Esophagus squamous epithelium (tissue), 5 donors: ENCODE measurements at places on chromosomes 5 and 9.

- H3K27ac ChIP-seq: no peak overlapping the region
- no peaks in the 10 kb centered on the region for H3K27me3 ChIP-seq
- peaks cover 3% of the 10 kb centered on the region for H3K36me3 ChIP-seq
- no peaks in the 10 kb centered on the region for H3K4me1 ChIP-seq
Measured at GRCh38 chr5:119344231-119344630, 11.6 kb upstream of the TNFAIP8 start.

- H3K4me3 ChIP-seq: no peak overlapping the region
- H3K4me1 ChIP-seq: no peaks in the 10 kb centered on the region
- H3K27ac ChIP-seq: no peak overlapping the region
- H3K36me3 ChIP-seq: no peaks in the 10 kb centered on the region
- DNase-seq: no peak
Measured at GRCh38 chr5:34684281-34684979, 28.3 kb downstream of the RAI14 start.

DNA sequence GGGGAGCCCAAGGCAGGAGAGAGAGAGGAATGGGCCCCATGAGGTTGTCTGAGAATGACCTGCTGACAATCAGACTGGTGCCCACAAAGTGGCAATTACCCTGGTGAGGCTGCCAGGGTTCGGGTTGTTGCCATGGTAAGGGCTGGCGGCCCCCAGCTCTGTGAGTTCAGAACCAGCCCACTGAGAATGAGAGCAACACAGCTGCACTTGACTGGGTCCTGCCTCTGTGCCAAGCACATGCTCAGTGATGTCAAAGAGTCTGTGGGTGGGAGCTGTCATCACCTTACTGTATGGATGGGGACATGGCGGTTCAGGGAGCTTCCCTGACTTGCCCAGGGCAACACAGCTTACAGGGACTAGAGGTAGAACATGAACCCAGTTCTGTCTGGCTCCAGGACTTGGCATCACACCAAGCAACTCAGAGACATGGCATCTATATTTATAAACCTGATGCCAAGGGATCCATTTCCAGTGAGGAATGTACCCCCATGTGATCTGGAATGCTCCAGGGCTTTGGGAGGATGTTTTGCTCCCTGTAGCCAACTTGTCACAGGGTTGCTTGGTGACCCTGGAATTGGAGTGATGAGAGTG is 38.2 kb upstream of the TEX48 start:
- H3K36me3 ChIP-seq: no peaks in the 10 kb centered on the region
- H3K4me1 ChIP-seq: peaks cover 13% of the 10 kb centered on the region
- H3K27ac ChIP-seq: no peak overlapping the region

DNA sequence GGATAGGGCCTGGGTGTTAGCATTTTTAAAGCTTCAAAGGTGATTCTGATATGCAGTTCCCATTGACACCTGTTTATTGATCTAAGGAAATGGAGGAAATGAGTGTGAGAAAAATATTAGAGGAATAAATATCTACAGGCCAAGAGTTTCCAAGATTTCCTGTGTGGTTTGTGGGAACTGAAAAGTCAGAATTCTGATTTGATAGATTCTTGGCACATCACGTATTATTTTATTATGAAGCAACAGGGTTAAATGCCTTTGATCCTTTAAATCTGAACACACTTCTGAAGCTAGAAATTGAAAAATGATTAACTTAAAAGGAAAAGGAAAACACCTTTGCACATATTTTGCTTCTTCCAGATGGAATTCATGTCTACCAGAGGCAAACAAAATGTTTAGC is 113.7 kb downstream of the CD180 start:
- H3K4me1 ChIP-seq: peaks cover 41% of the 10 kb centered on the region
- H3K36me3 ChIP-seq: no peaks in the 10 kb centered on the region
- H3K27ac ChIP-seq: no peak overlapping the region
- no peaks in the 10 kb centered on the region for H3K27me3 ChIP-seq
- H3K4me3 ChIP-seq: no peak overlapping the region
- no peak for DNase-seq

- H3K36me3 ChIP-seq: no peaks in the 10 kb centered on the region
- peaks cover 5% of the 10 kb centered on the region for H3K4me1 ChIP-seq
- no peaks in the 10 kb centered on the region for H3K27me3 ChIP-seq
- H3K27ac ChIP-seq: peak overlapping the region; percentile 90
- no peak for DNase-seq
- no peak overlapping the region for H3K4me3 ChIP-seq
Measured at GRCh38 chr9:70049236-70049635, 5.6 kb downstream of the MAMDC2 start.

DNA sequence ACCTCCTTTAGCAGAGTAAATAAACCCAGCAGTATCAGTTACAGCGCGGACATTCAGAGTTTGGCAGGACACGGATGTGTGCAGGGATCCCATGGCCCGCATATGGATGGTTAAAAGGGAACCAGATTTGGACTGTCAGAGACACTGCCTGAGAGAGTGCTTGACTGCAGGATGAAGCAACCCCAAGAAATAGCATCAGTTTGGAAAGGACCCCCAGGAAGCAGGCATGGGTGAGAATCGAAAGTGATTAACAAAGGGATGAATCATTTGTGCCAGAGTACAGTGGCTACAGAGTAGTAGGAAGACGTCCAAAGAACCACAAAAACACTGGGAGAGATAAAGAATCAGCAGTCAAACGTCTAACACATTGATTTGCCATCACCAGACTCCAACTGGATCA is 5.5 kb downstream of the C7 start:
- H3K4me1 ChIP-seq: no peaks in the 10 kb centered on the region
- H3K27me3 ChIP-seq: no peaks in the 10 kb centered on the region
- no peak overlapping the region for H3K27ac ChIP-seq
- H3K4me3 ChIP-seq: peak overlapping the region; percentile 37

DNA sequence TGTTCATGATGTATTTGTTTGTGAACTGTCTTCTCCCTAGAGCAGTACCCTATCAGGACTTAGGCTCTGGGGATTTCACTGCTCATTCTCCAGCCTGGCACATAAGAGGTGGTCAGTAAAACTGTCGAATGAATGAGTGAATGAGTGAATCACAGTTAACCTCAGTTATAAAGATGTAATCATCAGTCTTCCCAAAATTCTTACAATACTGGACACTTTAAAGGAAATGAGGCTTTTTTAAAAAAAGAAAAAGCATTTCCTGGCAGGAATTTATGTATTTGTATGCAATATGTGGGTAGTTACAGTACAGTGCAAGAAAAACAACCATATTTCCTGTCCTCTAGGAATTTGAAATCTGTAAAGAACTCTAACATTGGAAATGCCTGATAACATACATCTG is 59.6 kb downstream of the RAI14 start:
- H3K4me3 ChIP-seq: no peak overlapping the region
- DNase-seq: no peak
- H3K27me3 ChIP-seq: no peaks in the 10 kb centered on the region

DNA sequence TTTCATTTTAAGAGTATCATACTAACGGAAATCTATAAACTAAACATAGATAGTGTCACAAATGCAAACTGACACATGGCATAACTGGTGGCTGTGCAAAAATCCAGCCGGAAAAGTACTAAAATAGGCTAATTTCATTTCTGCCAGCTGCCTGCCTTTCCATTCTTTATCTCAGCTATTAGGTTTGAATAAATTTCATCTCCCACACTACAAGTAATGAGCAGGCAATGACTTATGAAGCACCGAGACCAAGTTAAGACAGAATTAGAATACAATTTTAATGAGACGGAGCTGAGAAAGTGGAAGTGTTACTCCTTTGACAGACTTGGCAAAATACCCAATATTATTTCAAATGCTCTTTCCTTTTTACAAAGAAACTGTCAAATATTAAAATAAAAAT is 258.8 kb upstream of the ZNF608 start:
- DNase-seq: no peak
- H3K27me3 ChIP-seq: no peaks in the 10 kb centered on the region
- no peaks in the 10 kb centered on the region for H3K4me1 ChIP-seq
- H3K4me3 ChIP-seq: no peak overlapping the region
- H3K27ac ChIP-seq: no peak overlapping the region
- H3K36me3 ChIP-seq: no peaks in the 10 kb centered on the region

DNA sequence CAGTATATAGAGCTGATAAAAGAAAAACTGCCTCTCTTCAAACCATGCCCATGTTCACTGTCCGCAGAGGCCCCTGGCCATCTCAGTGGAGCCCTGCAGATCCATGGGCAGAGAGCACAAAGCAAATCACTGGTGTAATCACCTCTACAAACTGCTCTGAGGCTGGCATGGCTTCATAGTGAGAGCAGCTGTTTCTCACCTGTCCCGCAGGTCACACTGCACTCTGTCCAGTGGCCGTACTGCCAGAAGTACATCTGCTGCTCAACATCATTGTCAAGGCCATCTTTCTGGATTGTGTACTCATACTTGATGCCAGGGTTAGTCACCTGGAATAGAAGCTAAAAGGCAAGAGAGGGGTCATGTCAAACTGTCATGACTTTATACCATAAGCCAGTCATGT is 173.3 kb downstream of the TARS1 start:
- H3K27ac ChIP-seq: no peak overlapping the region
- DNase-seq: no peak
- no peaks in the 10 kb centered on the region for H3K4me1 ChIP-seq
- H3K36me3 ChIP-seq: no peaks in the 10 kb centered on the region
- no peak overlapping the region for H3K4me3 ChIP-seq
- no peaks in the 10 kb centered on the region for H3K27me3 ChIP-seq

DNA sequence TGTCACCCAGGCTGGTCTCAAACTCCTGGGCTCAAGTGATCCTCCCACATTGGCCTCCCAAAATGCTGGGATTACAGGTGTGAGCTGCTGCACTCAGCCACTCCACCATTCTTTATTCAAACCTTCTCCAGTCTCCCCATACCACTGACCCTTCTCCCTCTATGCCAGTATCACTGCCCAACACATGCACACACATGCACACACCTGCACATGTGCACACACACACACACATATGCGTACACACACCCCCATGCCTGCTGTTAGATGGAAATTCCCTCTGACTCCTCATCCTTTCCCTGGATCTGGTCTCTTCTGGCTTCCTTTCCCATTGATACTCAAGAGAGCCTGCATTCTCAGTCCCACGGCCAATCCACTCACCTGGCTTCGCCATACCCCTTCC is 170.0 kb downstream of the CRB2 start:
- no peak overlapping the region for H3K27ac ChIP-seq
- no peak overlapping the region for H3K4me3 ChIP-seq
- no peaks in the 10 kb centered on the region for H3K36me3 ChIP-seq
- no peak for DNase-seq
- no peaks in the 10 kb centered on the region for H3K27me3 ChIP-seq

- H3K27ac ChIP-seq: no peak overlapping the region
- no peak for DNase-seq
- H3K36me3 ChIP-seq: no peaks in the 10 kb centered on the region
- no peaks in the 10 kb centered on the region for H3K27me3 ChIP-seq
- H3K4me1 ChIP-seq: no peaks in the 10 kb centered on the region
Measured at GRCh38 chr9:79798450-79798849, 226.7 kb downstream of the TLE4 start.

GRCh38 chr5:135400866-135401265 is 1.8 kb upstream of the MACROH2A1 start:
- peaks cover 27% of the 10 kb centered on the region for H3K4me1 ChIP-seq
- DNase-seq: no peak
- H3K36me3 ChIP-seq: no peaks in the 10 kb centered on the region
- no peak overlapping the region for H3K4me3 ChIP-seq
- H3K27ac ChIP-seq: no peak overlapping the region

DNA sequence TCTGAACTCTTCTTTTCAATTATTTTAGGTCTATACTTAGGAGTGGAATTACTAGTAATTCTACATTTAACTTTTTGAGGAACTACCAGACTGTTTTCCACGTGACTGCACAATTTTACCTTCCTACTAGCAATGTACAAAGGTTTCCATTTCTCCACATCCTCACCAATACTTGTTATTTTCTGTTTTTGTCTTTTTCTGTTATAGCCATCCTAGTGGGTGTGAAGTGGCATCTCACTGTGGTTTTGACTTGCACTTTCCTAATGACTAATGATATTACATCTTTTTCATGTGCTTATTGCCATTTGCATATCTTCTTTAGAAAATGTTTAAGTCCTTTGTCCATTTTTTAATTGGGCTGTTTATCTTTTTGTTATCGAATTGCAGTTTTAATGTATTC is 136.9 kb upstream of the EGFLAM start:
- H3K4me3 ChIP-seq: no peak overlapping the region
- no peaks in the 10 kb centered on the region for H3K4me1 ChIP-seq
- H3K36me3 ChIP-seq: no peaks in the 10 kb centered on the region

- no peaks in the 10 kb centered on the region for H3K4me1 ChIP-seq
- DNase-seq: no peak
- no peaks in the 10 kb centered on the region for H3K36me3 ChIP-seq
- H3K27ac ChIP-seq: no peak overlapping the region
- H3K27me3 ChIP-seq: no peaks in the 10 kb centered on the region
Measured at GRCh38 chr5:112049738-112050137, 292.7 kb upstream of the NREP start.

- H3K27me3 ChIP-seq: no peaks in the 10 kb centered on the region
- no peak for DNase-seq
- no peaks in the 10 kb centered on the region for H3K4me1 ChIP-seq
- no peak overlapping the region for H3K4me3 ChIP-seq
- no peaks in the 10 kb centered on the region for H3K36me3 ChIP-seq
- H3K27ac ChIP-seq: no peak overlapping the region
Measured at GRCh38 chr5:6359555-6360322, 18.6 kb downstream of the MED10 start.

- no peaks in the 10 kb centered on the region for H3K27me3 ChIP-seq
- peak within 1 kb of the TSS; percentile 36 for H3K4me3 ChIP-seq
- peak within 1 kb of the TSS; percentile 86 for H3K27ac ChIP-seq
- no peaks in the 10 kb centered on the region for H3K36me3 ChIP-seq
- H3K4me1 ChIP-seq: peaks cover 15% of the 10 kb centered on the region
- no peak for DNase-seq
Measured at GRCh38 chr9:73151653-73152542, at the start of gene ANXA1. TSS of gene ANXA1 (plus strand) at chr9:73151865. CDS start at chr9:73158536, 6,671 bp downstream.

GRCh38 chr9:91338681-91339080 is 23.0 kb downstream of the AUH start:
- no peak for DNase-seq
- H3K27me3 ChIP-seq: no peaks in the 10 kb centered on the region
- H3K4me1 ChIP-seq: no peaks in the 10 kb centered on the region
- H3K36me3 ChIP-seq: peaks cover 12% of the 10 kb centered on the region

DNA sequence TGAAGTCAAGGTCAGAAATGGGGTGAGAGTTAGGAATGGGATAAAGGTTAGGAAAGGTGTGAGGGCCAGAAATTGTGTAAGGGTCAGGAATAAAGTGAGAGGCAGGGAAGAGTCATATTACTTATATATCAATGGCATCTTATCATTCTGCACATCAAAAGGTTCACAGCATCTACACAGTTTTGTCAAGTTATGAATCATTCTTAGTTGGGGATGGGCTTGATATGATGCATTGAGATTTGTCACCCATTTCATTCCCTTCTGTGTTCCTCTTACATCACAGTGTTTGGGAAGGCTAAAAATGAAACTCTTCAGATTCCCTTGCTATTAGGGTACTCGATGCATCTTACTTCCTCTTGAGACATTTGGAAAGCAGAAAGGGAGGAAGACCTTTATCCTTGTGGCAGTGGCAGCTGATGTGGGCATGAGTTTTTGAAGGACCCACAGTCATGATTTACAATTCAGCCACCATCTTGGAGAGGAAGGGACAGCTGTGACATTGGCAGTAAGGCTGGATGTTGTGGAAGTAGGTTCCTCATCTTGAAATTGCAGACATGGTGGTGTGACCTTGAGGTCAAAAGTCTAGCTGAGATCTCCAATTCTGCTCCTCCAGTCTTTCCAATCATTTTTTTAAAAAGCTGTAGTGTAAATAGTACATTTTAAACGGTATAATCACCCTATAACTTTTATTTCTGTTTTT is 24.2 kb upstream of the NPR3 start:
- no peak overlapping the region for H3K27ac ChIP-seq
- no peak for DNase-seq
- H3K27me3 ChIP-seq: no peaks in the 10 kb centered on the region
- no peak overlapping the region for H3K4me3 ChIP-seq
- no peaks in the 10 kb centered on the region for H3K36me3 ChIP-seq
